ENCODE measurements at places on chromosomes 4 and X.

DNA sequence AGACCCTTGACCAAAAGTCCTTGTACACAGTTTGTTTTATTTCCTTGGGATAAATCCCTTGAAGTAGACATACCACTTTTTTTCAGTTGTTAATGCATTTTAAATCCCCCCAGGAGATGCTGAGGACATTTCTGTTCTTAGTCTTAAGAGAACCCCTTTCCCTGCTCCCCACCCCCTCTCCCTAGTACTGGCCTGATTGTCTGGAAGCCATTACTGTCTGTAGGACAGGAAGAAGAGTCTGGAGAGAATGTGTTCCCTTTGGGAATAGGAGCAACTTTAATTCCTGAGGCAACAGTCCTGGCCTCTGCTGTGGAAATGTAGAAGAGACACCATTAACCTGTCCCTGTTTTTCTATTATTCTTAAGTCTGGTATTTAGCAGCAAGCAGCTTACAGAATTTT, 52.3 kb upstream of the TMEM131L start:
- DNase-seq = no peak

- DNase-seq = no peak
Measured at GRCh38 chr4:183721207-183722081, 62.4 kb downstream of the TRAPPC11 start.

- no peak for DNase-seq
Measured at GRCh38 chr4:23422878-23423277, 467.0 kb downstream of the PPARGC1A start.

GRCh38 chr4:38559374-38559773, 104.6 kb upstream of the KLF3 start:
- no peak for DNase-seq

DNA sequence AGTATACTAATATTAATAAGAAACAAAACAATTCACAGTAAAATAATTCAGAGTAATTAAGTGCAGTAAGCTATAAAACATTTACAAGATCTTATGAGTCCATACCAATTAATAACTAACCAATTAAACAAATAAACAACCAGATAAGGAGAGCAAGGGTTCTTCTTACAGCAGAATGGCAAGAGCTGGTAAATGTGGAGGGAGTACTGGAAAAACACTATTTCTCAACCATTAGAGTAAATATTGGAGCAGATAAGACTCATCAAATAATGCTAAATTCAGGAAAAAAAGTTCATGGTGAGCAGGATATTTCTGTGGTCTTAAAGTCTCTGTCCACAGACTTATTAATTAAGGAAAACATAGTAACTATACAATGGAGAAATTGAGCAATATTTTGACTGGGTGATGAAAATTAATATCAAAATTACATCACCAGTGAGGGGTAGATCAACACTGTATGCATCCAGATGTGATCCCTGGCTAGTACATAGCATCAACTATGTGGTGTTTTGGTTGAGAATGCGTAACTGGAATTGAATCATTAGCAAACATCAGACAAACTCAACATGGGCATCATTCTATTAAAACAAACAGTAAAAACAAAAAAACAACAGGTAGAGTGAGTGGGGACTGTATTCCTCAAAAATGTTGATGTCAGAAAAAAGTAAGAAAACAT, 1376.7 kb downstream of the PCDH19 start:
- DNase-seq = no peak
